ENCODE measurements at places on chromosomes 3 and 15. TPM values are rescaled to one million over a fixed set of nuclear protein-coding genes. Genes with fewer than 3 reads are reported as not detected.
A peak's percentile ranks its signal among the peaks of the same experiment; 100 is the strongest.

DNA sequence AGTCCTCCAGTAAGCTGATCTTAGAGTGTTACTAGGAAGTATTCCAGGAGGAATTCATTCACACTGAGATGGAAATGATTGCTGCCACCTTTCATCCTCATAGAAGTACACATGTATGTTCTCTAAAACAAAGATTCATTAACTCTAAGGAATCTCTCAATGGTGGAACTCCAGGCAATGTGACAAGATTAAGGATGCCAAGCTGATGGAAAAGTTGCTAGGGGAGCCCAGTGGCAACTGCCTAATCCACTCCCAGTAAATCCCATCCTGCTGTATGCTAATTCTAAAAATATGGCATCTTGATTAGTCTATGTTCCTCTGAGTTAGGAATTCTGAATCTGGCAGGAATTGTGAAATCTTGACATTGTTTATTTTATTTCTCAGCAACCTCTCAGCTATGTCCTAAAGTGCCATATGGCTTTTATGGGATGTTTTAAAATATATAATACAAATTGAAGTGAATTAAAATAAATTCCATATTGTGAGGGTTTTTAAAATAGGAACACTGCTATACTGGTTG lies 210.0 kb upstream of the TRIM42 start:
- DNase-seq, result peak; percentile 43

- DNase-seq, result peak; percentile 49
These were observed 6.5 kb downstream of the PDCD10 start for GRCh38 chr3:167728176-167728575.

GRCh38 chr15:66802025-66803001 lies 100.3 kb downstream of the SMAD6 start:
- peak; percentile 10 for DNase-seq

DNA sequence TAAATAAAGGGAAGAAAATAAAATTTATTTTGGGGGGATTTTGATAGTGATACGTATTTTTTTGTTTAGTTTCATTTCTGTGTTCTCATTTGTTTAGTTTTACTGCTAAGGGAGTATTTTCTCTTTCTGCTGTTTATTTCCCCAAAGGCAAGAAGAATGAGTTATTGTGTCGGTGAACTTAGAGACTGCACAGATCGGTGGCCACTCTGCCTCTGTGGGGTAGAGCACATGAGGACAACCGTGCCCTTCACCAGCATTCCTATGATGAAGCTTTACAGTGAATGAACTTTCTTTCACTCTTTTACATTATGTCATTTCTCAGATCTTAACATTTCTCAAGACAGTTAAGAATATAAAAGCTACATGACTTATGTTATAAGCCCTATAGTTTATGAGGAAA lies 214.4 kb downstream of the OCA2 start:
- DNase-seq, result no peak

GRCh38 chr3:28050885-28051284 lies 190.5 kb upstream of the CMC1 start:
- DNase-seq, result peak; percentile 97

- peak; percentile 31 for DNase-seq
These were observed at the start of gene FSTL1 for GRCh38 chr3:120450600-120451271. Gene FSTL1, minus strand, starts transcription at chr3:120450992. Its CDS starts 246 bp downstream, at chr3:120450746.

DNA sequence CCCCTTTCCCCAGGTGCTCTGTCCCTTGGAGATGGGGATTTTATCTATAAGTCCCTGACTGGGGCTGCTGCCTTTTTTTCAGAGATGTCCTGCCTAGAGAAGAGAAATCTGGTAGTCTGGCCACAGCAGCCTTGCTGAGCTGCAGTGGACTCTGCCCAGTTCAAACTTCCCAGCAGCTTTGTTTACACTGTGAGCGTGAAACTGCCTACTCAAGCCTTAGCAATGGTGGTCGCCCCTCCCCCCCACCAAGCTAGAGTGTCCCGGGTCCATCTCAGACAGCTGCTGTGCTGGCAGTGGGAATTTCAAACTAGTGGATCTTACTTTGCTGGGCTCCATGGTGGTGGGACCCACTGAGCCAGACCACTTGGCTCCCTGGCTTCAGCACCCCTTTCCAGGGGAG lies 38.9 kb downstream of the TMEM266 start:
- no peak for DNase-seq

- DNase-seq, result peak; percentile 88
These were observed 7.4 kb upstream of the FGF7 start for GRCh38 chr15:49415638-49416037.

GRCh38 chr3:197820550-197821335 lies 29.7 kb downstream of the LRCH3 start:
- DNase-seq, result no peak

DNA sequence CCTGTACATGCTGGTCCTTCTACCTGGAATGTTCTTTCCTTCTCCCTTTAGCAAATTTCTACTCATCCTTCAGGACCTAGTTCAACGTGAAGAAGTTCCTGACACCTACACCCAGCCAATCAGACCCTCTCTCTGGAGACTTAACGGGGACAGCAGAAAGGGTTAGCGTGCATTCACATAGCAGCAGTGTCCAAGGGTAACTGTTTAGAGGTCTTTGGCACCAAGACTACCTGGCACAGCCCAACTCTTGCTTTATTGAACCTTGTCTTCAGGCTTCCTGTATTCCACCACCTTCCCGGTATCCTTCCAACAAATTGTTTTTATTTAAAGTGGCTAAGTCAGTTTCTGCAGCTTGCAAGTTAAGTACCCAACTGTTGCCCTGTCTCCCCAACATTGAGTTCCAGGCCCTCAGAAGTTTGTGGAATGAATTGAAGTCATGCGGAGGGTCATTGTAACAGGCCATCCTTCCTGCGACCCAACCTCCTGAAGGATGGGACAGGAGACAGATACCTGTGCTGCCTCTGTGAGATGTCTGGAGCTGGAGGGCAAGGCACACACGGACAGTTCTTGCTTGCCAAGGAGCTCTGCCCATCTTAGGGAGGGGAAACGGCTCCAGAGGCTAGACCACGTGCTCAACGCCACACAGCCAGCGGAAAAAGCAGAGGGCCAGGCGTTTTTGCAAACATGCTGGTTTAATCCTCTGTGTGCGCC lies 14.4 kb upstream of the WNT7A start:
- DNase-seq, result no peak

DNA sequence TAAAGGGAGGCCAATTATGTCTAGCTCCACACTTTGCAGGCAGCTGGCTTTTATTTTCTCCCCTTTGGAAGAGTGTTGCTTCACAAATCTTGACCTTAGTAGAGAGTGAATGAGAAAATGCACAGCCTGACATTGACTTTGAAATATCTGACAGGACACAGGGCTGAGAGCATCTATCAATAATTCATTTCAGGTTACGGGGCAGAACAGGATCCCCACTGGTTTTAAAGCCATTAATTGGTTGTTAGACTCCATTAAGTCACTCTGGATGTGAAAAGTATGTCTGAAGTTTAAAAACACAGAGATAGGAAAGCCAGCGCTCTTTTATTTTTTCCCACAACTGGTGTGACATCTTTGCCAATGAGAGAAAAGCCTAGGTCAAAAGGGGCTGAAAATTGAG lies 251.9 kb upstream of the TMC3 start:
- no peak for DNase-seq

DNA sequence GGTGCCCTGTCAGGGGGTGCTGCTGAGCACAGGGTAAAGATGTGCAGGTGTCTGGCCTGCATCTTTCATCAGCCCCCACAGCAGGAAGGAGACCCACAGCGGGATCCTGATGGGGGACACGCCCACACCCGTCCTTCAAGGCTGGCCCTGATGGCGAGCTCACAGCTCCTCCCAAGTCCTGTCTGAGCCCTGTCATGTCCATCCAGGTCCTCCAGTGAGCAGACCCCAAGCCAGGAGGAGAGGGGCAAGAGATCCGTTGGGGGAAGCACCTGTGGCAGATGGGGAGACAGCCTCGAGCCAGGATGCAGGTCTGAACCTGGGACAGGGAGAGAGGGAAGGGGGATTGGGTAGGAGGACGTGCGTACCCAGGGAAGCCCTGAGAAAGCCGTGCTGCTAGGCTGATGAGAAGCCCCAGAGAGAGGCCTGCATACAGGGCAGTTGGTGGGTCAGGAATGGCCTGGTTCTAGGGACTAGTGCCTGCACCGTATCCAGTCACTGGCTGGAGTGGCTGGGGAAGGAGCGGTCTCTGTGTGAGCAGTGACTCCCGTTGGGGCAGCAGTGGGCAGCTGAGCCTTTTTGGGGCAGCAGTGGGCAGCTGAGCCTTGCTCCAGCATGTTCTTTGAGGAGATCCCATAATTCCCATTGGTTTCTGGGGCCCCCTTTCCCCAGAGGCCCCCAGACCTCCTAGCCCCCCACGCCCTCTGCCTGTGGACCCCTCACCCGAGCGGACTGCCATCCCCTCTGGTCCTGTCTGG lies 133.3 kb upstream of the MEF2A start:
- DNase-seq, result no peak

DNA sequence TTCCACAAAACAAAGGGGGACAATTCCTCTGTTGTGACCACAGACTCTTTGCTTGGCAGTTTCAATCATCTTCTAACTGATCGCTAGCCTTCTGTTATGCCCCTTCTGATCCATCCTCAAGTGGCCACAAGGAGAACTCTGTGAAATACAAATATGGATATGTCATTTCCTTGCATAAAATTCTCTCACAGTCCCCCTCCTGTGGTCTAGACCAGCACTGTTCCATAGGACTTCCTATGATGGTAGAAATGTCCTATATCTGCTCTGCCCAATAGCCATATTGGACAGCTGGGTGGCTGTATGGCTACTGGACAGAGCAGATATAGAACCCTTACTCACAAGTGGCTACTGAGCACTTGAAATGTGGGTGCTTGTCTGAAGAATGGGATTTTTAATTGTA lies 25.9 kb upstream of the SNRK start:
- DNase-seq, result no peak

- DNase-seq, result no peak
These were observed 55.2 kb downstream of the CMSS1 start for GRCh38 chr3:99872923-99873254.

DNA sequence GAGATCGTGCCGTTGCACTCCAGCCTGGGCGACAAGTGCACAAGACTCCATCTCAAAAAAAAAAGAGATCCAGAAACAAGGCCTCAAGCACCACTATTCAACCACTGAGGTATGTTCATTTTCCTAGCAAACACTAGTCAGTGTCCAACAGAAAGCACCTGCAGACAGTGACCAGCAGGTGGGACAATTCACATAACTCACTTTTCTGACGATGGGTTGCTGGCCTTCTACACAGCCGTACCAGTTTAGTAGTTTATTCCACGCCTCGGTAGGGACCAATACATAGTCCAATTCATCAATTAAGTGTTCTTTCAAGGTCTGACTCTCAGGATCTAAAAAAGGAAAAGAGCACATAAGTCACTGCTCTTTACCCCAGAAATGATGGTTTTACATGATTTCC lies 12.4 kb downstream of the USP4 start:
- peak; percentile 37 for DNase-seq

DNA sequence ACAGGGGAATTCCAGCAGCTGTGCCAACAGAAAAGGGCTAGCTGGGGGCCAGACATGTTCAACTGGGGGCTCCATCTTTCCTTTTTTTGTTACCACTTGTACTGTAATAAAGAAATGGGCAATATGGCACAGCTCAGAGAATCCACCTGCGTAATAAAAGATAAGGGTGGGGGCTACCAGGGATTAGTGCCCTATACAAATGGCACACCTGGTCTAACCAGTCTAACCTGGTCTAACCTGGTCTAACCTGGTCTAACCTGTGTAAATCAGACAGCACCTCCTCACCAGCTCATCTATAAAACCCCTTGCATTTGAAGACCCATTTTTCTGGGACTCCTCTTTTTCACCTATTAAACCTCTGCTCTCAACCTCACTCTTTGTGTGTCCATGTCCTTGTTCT lies 26.2 kb upstream of the CLDN16 start:
- no peak for DNase-seq

- DNase-seq, result peak; percentile 84
These were observed 160.9 kb downstream of the SMAD6 start for GRCh38 chr15:66862940-66863335.

GRCh38 chr3:142945023-142945422 lies 18.5 kb downstream of the PAQR9 start:
- no peak for DNase-seq

DISP2 gene
- total RNA-seq, result 1.8 TPM

PCNP gene
- total RNA-seq, result 292 TPM

MYO1E gene
- total RNA-seq, result 121 TPM

BCL2A1 gene
- not detected for total RNA-seq

C3orf70 gene
- total RNA-seq, result not detected

EPHA3 gene
- not detected for total RNA-seq
